Choroid plexus epithelial cell (primary cell): ENCODE measurements at places on chromosomes 5 and 9.

DNA sequence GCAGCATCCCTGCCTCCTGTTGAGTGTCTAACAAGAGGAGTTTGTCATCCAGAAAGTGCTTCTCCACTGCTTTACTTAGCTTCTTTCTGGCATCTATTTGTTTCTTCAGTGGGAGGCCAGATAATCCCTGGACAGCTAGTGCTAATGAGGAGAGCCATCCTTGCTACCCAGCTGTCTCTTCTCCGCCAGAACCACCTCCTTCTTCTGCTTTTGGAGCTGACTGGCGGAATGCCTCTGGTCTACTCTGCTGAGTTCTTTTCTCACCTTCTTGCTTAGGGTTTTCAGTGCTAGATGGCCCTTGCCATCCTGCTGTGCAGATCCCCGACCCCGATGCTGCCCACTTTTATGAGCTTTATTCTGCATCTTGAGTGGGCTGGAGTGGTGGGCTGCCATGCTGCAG lies 145.8 kb downstream of the GPBP1 start:
- no peak for DNase-seq

DNA sequence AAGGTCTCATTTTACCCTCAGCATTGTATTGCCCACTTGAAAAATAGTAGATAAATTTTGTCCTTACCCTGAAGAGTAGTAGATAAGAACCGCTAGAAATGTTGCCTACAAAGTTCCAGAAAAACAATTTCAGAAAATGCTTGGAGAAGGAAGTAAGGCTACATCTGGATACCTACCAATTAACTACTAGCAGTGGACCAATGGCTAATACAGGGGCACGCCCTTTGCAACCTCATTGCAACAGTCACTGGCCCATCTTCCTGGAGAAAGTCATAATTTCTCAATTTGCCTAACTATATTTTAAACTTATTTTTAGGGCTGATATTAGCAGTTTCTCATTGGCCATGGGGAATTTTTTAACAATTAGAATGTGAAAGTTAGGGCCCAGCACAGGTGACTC lies 326.7 kb upstream of the RFX3 start:
- no peak for DNase-seq

DNA sequence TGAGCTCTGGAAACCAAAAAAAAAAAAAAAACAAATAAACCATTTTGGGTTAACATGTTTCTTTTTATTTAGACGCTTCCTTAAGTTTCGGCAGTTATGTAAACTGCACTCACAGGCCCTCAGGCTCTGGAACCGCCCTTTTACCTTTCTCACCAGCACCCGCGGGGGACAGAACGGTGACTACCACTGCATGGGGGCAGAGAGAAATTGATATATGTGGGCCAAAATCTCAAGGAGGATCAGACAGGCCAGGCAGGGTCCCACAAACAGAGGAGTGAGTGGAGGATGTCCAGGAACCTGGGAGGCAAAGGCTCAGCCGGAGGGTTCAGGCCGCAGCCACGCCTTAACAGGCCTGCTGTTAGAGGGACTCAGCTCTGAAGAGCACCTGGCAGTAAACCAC lies 54.4 kb downstream of the IRX2 start:
- no peak for DNase-seq

DNA sequence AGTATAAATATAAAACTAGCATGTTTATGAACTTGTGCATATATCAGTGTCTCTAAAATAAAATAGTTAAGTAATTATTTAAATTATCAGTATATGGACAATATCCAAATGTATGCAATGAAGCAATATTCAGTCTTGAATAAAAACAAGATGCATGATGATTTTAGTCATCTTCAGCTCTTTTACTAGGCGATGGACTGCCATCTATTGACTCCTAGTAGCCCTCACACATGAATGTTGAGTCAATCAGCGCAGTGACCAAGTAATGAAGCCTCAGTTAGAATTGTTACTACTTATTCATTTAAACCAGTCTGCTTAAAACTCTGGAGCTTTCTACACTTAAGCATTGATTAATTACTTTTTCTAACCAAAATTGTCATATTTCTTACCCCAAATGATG lies 92.9 kb upstream of the GRHPR start:
- peak; percentile 68 for DNase-seq

DNA sequence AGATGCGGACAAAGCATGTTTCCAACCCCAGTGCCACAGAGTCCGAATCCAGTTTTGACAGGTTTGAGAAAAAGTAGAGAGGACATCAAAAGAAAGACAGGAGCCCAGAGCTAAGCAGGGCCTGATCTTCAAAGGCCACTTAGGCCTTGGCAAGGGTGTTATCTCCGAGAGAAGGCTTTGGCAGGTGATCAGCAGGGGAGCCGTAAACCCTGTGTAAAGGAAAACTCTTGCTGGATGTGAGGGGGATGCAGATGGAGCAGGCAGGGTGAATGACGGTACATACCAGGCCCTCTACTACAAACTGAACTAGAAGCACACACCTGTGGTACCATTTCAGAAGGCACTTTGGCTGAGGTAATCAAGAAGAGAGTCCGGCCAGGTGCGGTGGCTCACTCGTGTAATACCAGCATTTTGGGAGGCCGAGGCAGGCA lies 1.4 kb upstream of the HNRNPH1 start:
- no peak for DNase-seq

DNA sequence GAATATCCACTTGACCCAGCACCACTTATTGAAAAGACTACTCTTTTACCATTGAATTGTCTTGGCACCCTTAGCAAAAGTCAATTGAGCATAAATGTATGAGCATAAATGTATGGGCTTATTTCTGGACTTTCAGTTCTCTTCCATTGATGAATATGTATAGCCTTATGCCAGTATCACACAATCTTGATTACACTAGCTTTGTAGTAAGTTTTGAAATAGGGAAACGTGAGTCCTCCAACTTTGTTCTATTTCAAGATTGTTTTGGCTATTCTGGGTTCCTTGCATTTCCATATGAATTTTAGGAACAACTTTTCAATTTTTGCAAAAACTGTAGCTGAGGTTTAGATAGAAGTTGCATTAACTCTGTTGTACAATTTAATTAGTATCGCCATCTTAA lies 601.0 kb downstream of the TLE1 start:
- no peak for DNase-seq

DNA sequence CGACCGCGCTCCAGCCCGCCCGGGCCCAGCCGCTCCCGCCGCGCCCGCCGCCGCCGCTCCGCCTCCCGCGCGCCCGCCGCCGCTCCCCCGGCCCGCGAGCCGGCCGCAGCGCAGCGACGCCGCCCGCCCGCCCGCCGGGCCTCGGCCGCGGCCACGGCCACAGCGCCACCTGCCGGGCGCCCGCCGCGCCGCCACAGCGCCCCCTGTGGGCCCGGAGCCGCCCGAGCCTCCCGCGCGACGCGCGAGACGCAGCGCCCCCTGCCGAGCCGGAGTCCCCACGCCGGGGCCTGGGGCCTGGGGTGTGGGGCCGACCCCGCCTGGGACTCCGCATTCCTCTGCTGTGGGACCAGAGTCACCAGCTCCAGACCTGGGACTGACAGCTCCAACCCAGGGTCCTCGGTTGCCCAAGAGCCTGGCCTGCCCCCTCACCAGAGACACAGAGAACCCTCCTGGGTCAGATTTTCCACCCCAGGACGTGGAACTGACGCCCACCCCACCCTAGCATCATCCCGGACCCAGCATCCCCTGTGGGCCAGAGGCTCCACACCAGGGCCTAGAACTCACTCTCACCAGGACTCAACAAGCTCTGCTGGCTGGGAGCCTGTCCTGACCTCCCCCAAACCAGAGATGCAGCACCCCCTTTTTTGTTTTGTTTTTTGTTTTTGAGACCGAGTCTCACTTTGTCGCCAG lies at the start of gene RAPGEF1:
TSS of gene RAPGEF1 (minus strand) at position 118 of the 690 bp plus-strand sequence. CDS start 246 bp downstream, outside the sequence.
- DNase-seq, result no peak

GRCh38 chr5:104400941-104401340 lies 838.4 kb upstream of the NUDT12 start:
- DNase-seq, result no peak

GRCh38 chr5:31568302-31568835 lies 36.3 kb downstream of the C5orf22 start:
- DNase-seq, result no peak

GRCh38 chr5:164998590-164998989 lies 1493.2 kb downstream of the MAT2B start:
- no peak for DNase-seq

DNA sequence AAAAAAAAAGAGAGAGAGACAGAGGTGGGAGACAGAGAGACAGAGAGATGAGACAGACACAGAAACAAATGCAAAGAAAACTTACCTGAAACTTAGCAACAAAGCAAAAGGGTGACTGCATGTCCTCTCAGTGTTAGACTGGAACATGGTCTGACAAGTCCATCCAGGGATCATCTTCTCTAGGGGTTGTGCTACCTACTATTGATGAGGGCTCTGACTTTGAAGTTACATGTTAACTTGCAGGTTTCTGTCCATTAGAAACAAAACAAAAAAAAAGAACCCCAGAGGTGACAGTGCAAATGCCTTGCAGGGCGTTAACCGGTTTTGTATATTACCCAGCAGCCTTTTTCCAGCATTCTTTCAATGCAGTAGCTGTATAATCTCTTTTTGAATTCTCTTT lies 13.6 kb upstream of the SPARC start:
- DNase-seq, result no peak

GRCh38 chr9:133876144-133876543 lies 116.0 kb downstream of the VAV2 start:
- DNase-seq, result no peak

DNA sequence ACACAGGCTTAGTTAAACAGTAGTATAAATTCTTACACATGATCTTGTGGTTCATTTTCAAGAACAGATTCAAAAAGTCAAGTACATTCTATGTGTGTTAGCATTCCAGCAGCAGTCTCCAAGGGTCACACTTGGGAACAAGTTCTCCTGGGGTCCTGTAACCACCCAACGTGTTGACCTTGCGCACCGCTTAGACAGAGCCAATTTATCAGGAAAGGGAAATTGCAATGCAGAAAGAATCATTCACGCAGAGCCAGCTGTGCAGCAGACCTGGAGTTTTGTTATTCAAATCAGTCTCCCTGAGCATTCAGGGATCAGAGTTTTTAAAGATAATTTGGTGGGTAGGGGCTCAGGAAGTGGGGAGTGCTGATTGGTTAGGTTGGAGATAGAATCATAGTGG lies 8.5 kb upstream of the RXFP3 start:
- DNase-seq, result peak; percentile 15

DNA sequence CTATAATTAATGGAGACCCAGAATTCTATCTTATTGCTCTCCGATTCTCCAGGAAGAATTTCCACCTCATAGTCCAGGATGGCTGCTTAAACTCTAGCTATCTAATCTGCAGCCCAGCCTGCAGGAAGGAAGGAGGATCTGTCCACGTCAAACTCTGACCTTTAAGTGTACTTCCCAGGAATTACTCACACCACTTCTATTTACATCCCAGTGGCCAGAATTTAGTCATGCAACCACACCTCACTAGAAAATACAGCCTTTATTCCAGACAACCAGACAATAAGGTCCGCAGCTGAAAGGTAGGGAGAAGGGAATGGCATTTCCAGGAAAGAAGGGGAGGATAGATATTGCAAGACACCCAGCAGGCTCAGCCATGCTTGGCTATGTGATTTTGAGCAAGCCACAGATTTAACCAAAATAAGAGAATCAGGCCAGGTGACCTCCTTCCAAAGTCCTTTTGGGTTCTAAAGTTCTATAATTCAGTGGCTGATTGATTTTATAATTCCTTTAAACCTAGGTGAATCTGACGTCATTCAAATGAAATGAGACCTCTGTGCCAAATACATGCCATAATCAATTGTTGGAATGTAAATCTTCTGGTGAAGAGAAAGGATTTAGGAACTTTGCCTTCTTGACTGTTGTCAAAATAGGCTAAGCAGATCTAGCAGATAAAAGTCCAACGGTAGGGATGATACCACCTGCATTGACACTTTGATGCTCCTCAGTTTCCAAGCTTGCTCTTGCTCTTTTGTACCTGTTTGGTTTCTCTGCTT lies 3.7 kb upstream of the DENND1A start:
- DNase-seq, result peak; percentile 42

DNA sequence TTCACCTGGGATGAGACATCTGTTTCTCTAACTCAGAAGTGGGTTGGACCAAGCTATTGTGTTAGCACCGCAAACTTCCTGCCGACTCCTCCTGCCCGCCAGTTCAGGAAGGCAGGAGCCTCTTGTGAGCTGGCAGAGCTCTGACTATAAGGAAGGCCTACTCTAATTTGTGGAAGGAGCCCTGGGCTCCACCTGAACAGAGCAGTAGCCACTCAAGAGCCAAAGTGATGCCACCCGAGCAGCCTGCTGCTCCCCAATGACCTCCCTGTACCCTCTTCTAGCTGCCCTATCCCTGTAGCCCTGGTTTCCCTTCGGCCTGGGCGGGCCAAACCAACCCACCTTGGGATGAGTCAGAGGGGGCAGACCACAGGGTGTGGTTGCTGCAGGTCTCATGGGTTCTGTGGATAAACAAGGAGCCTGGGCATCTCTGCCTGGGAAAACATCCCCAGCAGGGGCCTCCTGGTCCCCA lies 81.6 kb downstream of the PSD2 start:
- no peak for DNase-seq

DNA sequence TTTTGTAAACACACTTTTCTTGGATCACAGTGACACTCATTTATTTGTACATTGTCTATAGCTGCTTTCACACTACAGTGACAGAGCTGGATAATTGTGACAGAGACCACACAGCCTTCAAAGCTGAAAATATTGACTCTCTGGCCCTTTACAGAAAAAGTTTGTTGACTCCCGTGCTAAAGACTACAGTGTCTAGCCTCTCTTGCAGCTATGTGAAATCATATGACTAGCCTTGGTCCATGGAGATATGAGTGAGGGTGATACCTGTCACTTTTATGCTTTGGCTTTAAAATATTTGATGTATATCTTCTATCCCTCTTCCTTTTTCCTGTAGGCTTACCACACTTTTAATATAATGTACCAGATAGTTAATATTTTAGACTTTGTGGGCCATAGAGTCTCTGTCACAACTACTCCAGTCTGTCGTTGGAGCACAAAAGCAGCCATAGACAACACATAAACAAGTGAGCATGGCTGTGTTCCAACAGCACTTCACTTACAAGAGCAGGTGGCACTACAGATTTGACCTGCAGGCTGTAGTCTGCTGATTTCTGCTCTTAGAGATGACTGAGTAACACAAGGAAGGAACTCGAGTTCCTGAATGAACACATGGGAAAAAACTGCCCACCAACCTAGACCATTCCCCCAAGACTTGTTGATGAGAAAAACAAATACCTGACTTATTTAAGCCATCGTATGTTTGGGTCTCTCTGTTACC lies 73.5 kb upstream of the ANKRD55 start:
- no peak for DNase-seq

GRCh38 chr9:91308191-91308590 lies 53.5 kb downstream of the AUH start:
- DNase-seq, result no peak

GRCh38 chr9:84940294-84940693 lies 270.8 kb downstream of the NTRK2 start:
- DNase-seq, result no peak
